ENCODE measurements at places on chromosomes 7 and 10. TPM values are rescaled to one million over a fixed set of nuclear protein-coding genes. Genes with fewer than 3 reads are reported as not detected.

The FZD1 gene
- total RNA-seq = 24.0 TPM

The ARMC3 gene
- 0.77 TPM for total RNA-seq

The GPR37 gene
- total RNA-seq = 66.9 TPM

The MCM10 gene
- 4.1 TPM for total RNA-seq

The FZD8 gene
- 20.7 TPM for total RNA-seq

The INHBA gene
- total RNA-seq = 8.8 TPM

The LRRC17 gene
- 46.9 TPM for total RNA-seq

The MYPN gene
- total RNA-seq = 7.0 TPM

The TDRD1 gene
- 0.38 TPM for total RNA-seq

The FAM171A1 gene
- 35.1 TPM for total RNA-seq

The BTBD16 gene
- 0.16 TPM for total RNA-seq

The HMX2 gene
- not detected for total RNA-seq

The NPY4R2 gene
- not detected for total RNA-seq

The NXPH1 gene
- total RNA-seq = 1.6 TPM

The PIP gene
- not detected for total RNA-seq

The GPR15LG gene
- not detected for total RNA-seq

The IGFBP3 gene
- total RNA-seq = 105 TPM

The EXOSC1 gene
- 20.1 TPM for total RNA-seq

The CHST3 gene
- 28.3 TPM for total RNA-seq

The CLEC2L gene
- 2.8 TPM for total RNA-seq

The TRIM74 gene
- total RNA-seq = not detected

The ATOH7 gene
- 11.4 TPM for total RNA-seq

The ZWINT gene
- total RNA-seq = 16.4 TPM

The SLC29A4 gene
- 24.8 TPM for total RNA-seq

The IL6 gene
- total RNA-seq = not detected

The C10orf95 gene
- 0.93 TPM for total RNA-seq

The PAX4 gene
- total RNA-seq = not detected

The HECTD2 gene
- total RNA-seq = 69.3 TPM

The KNDC1 gene
- 8.6 TPM for total RNA-seq

The METTL27 gene
- total RNA-seq = 5.9 TPM

The GNAT3 gene
- not detected for total RNA-seq

The PON1 gene
- not detected for total RNA-seq

The EPO gene
- not detected for total RNA-seq

The WDR37 gene
- total RNA-seq = 24.0 TPM

The FXYD4 gene
- total RNA-seq = not detected

The SKIDA1 gene
- 11.4 TPM for total RNA-seq

The CPED1 gene
- total RNA-seq = 82.0 TPM

The WDR86 gene
- total RNA-seq = 19.7 TPM

The NOC3L gene
- total RNA-seq = 40.8 TPM
